ENCODE measurements at places on chromosomes 5 and 9. TPM values are rescaled to one million over a fixed set of nuclear protein-coding genes. Genes with fewer than 3 reads are reported as not detected.

Gene PHF24
- total RNA-seq: 0.39 TPM

Gene ALDH1A1
- 5,926 TPM for total RNA-seq

Gene SPEF2
- total RNA-seq: 1.7 TPM

Gene BHMT2
- not detected for total RNA-seq

Gene FOXD4
- 0.33 TPM for total RNA-seq
